ENCODE measurements at places on chromosomes 16 and 17.

- DNase-seq = no peak
Measured at GRCh38 chr16:70689035-70689969, 3.4 kb upstream of the MTSS2 start.

DNA sequence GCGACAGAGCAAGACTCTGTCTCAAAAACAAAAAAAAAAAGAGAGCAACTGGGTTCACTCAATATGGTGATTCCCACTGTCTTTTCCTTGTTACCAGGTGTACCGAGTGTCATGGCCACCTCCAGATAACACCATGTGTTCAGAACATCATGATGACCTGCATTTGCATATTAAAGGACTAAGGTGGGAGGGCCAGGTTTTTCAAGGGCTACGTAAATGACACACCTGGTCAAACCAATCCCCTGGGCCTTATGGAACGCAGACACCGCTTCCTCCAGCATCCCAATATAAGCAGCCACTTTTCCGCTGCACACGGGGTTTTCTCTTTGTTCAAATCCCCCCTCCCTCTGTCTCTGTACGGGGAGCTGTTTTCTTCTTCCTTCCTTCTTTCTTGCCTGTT, 29.3 kb downstream of the WSCD1 start:
- no peak for DNase-seq

- no peak for DNase-seq
Measured at GRCh38 chr16:53465606-53466280, 31.5 kb downstream of the RBL2 start.

GRCh38 chr17:29189355-29189754, 9.2 kb upstream of the MYO18A start:
- DNase-seq = no peak

- DNase-seq = no peak
Measured at GRCh38 chr16:23408242-23408822, 44.7 kb downstream of the COG7 start.

GRCh38 chr16:27972500-27972899, 91.0 kb downstream of the GSG1L start:
- no peak for DNase-seq
